Activated B cell treated with CpG ODN at 0.5 μM for 24 hours (primary cell): ENCODE measurements at places on chromosomes 6 and 20. TPM values are rescaled to one million over a fixed set of nuclear protein-coding genes. Genes with fewer than 3 reads are reported as not detected.

The PRICKLE4 gene
- total RNA-seq, result 0.75 TPM in 1 of 2 replicates, not detected in the other

The CRYBG1 gene
- 32.3 and 33.6 TPM in 2 replicates for total RNA-seq

The SLC52A3 gene
- total RNA-seq, result not detected in 2 replicates

The SNX21 gene
- 0.49 and 0.93 TPM in 2 replicates for total RNA-seq

The BPIFB1 gene
- total RNA-seq, result not detected in 2 replicates

The ZSCAN9 gene
- total RNA-seq, result 25.9 and 30.3 TPM in 2 replicates

The EDN3 gene
- not detected in 2 replicates for total RNA-seq

The CDH26 gene
- total RNA-seq, result 1.4 and 1.6 TPM in 2 replicates

The CUTA gene
- total RNA-seq, result 111 and 120 TPM in 2 replicates

The SYCP2L gene
- 0.13 and 0.17 TPM in 2 replicates for total RNA-seq

The TRIM10 gene
- not detected in 2 replicates for total RNA-seq

The CYP39A1 gene
- total RNA-seq, result not detected in 2 replicates

The GJE1 gene
- not detected in 2 replicates for total RNA-seq

The NR2E1 gene
- not detected in 2 replicates for total RNA-seq

The FAM83C gene
- total RNA-seq, result not detected in 2 replicates

The TGM3 gene
- total RNA-seq, result not detected in 2 replicates

The PEX3 gene
- 21.7 and 26.5 TPM in 2 replicates for total RNA-seq

The ZBTB12 gene
- total RNA-seq, result 4.8 and 5.5 TPM in 2 replicates

The BIRC7 gene
- total RNA-seq, result not detected in 2 replicates

The RIPPLY2 gene
- total RNA-seq, result not detected in 2 replicates

The MICAL1 gene
- 104 and 120 TPM in 2 replicates for total RNA-seq

The SLC2A4RG gene
- total RNA-seq, result 20.9 and 28.1 TPM in 2 replicates

The SAMHD1 gene
- total RNA-seq, result 15.1 and 16.4 TPM in 2 replicates

The MUC21 gene
- not detected in 2 replicates for total RNA-seq

The BPIFA1 gene
- not detected in 2 replicates for total RNA-seq

The PROKR2 gene
- not detected in 2 replicates for total RNA-seq

The TBC1D32 gene
- 11.3 and 17.8 TPM in 2 replicates for total RNA-seq

The SLC22A2 gene
- not detected in 2 replicates for total RNA-seq

The PPP1R16B gene
- 98.3 and 99.3 TPM in 2 replicates for total RNA-seq

The CLDN20 gene
- not detected in 2 replicates for total RNA-seq

The GPX5 gene
- not detected in 2 replicates for total RNA-seq

The ARMC2 gene
- total RNA-seq, result 3.5 and 4.3 TPM in 2 replicates

The C6orf163 gene
- total RNA-seq, result 5.7 and 6.8 TPM in 2 replicates
